Stimulated activated naive CD4-positive, alpha-beta T cell (primary cell): ENCODE measurements at places on chromosomes 3 and 15.

DNA sequence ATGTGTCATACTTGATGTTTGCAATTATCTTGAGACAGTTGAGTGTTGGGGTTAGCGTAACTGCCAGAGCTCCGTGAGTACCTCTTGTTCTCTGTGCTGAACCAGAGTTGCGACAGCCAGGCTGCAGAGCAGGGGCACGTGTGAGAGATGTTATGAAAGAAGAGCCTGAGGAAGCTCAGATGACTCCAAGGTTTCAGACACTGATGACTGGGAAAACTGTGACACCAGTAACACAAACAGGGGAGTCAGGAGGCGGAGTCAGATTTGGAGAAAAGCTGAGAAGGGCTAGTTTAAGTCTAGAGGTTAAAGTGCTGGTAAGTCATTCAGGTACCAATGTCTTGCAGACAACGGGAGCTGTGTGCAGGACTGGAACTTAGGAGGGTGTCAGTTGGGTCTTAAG, 45.0 kb downstream of the BLM start:
- no peak for DNase-seq

GRCh38 chr15:46091860-46092450, 457.1 kb downstream of the SQOR start:
- DNase-seq, result no peak

GRCh38 chr3:23647706-23648258, 158.0 kb upstream of the UBE2E1 start:
- DNase-seq, result no peak

GRCh38 chr3:192467230-192468140, 259.9 kb downstream of the FGF12 start:
- DNase-seq, result peak; percentile 31

- DNase-seq, result no peak
Measured at GRCh38 chr3:187840856-187841255, 95.6 kb upstream of the BCL6 start.

DNA sequence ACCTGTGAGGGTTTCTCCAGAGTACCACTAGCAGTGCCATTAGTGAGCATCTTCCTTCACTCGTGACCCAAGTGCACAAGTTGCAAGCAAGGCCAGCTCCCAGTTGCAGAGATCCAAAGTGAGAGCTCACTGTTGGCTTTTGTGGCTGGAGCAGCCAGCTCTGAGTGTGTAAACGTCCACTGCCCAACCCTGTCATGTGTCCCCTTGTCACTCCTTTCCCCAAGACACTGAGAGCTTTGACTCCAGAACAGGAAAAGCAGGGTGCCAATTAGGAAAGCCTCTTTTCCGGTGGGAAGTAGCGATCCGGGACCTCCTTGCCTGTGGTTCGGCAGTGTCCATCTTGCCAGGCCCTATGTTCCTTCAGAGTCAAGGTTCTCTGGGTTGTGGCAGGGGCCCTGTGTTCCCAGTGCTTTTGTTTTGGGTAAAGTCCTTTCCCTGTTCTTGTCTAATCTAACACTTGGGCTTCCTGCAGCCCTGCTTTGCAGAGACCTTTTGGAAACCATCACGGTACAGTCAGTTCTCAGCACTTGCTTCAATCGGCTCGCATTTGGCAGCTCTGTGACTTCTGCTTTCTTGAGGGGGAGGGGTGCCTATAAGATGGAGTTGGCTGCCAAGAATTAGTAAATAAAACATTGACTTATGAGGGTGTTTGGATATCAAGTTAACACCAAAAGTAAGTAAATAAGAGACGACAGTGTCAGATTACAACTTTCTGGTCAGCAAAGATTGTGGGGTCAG, 90.5 kb downstream of the DNASE1L3 start:
- DNase-seq, result no peak

DNA sequence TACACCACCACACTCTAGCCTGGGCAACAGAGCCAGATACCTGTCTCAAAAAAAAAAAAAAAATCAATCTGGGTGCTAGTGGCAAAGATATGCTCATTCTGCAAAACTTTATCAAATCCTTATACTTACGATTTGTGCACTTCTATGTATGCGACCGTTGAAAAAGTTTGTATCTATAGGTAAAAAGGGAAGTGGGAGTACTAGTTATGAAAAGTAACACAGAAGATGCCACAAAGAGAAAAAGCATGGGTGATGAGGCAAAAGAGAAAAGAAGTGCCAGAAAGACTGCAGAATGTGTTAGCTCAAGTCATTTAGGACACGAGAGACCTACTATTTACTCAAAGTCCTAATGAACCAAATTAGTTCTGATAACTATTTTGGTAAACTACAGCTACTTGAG, 407.8 kb downstream of the SHQ1 start:
- DNase-seq, result no peak

- no peak for DNase-seq
Measured at GRCh38 chr3:58207954-58208353, 2.8 kb downstream of the DNASE1L3 start.

GRCh38 chr3:152060701-152061100, 187.3 kb downstream of the SUCNR1 start:
- no peak for DNase-seq

GRCh38 chr3:160851629-160852210, 95.7 kb downstream of the PPM1L start:
- DNase-seq, result no peak

- no peak for DNase-seq
Measured at GRCh38 chr3:76293856-76294255, 508.5 kb upstream of the ZNF717 start.

- no peak for DNase-seq
Measured at GRCh38 chr3:43074482-43074881, 31.4 kb downstream of the POMGNT2 start.

DNA sequence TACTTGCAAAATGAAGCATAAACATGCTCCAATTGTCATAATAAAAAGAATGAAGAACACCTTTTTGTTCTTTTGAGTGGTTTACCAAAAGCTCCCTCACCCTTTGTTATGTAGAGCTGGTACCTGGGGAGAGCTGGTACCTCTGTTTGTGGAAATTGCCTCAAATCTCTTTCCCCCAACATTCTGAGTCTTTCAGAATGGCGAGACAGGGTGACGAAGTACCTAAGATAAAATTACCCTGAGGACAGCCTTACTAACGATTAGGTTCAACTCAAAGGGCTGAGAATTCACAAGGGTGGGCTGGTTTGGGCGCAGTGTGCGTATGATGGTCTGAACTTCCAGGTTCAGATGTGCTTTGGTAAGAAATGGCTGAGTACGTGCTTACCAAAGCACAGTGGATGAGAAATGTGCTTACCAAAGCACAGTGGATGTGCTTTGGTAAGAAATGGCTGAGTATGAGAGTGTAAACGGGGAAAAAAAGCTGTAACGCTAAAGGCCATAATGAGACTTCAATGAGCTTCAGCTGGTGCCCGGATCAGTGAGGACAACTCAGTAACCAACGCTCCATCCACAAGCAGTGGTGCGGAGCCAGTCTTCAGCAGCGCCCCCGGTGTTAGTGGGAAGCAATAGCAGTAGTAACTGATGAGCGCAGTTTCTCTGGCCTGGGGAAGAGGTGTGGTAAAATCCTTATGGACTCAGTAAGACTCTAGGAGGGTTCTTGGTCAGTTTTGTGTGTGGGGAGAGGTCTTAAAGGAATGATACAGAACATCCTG, 72.3 kb upstream of the LRIG1 start:
- DNase-seq, result no peak

DNA sequence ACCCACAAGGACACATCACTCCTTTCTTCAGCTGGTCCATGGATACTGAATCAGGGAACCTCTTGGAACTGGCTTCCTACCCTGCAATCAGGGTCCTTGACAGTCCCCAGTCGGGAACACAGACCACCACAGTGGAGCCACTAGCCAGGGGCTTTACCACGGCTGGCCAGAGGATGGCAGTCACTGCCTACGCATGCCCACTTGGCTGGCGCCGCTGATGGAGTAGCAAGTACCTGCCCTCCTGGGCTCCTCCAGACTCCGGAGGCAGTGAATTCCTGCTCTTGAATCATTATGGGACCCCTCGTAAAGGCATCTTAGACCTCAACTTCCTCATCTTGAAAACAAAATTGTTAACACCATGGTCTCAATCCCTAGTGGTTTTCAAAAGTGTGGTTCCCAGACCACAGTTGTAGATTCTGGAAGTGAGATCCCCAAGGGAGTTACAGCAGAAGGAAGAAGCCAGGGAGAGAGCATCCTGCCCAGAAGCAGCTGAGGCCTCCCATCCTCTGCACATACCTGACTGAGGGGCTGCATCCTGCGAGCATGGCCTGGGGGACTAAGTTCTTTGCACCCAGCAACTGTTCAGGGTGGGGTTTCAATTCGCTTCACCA, 9.1 kb upstream of the SKIC8 start:
- no peak for DNase-seq

- no peak for DNase-seq
Measured at GRCh38 chr15:29674661-29675533, 147.4 kb downstream of the TJP1 start.

DNA sequence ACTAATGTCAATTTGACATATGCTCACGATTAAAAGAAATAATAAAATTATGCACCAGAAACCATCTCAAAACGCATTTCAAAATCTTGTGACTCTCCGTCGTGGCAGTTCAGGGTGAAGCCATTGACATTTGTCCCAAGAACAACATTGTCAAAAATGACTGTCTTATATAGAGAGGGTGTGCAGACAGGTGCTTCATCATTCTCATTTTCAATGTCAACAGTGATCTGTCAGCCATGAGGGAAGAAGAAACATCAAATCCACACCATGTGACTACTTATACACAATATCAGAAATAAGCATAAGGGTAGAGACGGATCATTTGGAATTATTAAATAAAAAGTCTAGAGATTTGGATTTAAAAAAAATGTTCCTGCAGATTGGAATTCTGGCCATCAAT, 65.1 kb upstream of the C3orf49 start:
- no peak for DNase-seq

DNA sequence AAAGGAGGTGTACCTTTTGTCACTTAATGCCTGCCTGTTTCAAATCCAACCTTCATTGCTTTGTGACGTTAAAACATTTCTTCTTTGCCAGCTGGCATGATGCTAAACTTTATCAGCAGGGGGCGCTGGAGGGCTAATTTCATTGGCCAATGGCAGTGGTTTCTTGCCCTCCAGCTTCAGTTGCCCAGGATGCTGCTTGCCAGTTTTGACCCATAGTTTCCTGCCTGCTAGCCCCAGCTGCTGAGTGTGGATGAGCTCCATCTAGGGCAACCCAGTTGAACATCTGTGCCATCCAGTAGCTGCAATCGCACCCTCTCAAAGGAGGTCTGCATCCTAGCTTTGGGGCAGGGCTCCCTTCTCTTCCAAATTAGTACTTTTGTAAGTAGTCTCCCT, 22.1 kb downstream of the ACKR2 start:
- peak; percentile 38 for DNase-seq

GRCh38 chr3:51353691-51354090, 31.4 kb upstream of the MANF start:
- no peak for DNase-seq

DNA sequence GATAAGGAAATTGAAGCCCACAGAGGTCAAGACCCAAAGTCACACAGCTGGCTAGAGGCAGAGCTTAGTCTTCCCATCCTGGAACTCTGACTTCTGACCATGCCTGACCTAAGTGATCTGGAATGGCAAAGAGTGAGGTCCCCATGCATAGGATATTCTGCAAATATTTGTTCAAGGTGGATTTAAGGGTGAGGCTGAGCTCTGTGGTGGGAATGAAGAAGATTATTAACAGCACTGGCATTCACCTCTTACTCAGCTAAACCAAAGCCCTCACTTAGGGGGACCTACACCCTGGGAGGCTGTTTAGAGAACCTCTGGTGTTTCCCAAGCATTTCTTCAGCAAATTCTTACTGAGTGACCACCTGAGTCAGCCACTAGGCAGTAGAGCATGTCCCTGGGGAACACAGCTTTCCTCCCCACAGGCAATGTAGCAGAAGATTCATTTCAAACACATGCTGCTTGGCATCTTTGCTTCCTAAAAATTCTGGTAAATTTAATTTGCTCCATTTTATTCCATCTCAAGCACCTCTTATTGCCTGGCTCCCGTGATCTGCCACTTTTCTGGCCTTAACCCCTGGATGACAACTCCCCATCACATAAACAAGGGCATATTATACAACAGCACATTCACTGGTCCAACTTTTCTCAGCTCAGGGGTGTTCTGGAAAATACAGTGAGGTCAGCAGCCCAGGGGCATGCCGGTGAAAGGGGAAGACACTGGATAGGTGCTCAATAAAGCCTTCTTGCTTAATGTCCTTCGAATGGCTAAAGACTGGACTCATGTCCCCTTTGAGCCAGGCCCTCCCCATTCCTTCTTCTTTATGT, 176.0 kb downstream of the ABHD5 start:
- DNase-seq, result no peak

DNA sequence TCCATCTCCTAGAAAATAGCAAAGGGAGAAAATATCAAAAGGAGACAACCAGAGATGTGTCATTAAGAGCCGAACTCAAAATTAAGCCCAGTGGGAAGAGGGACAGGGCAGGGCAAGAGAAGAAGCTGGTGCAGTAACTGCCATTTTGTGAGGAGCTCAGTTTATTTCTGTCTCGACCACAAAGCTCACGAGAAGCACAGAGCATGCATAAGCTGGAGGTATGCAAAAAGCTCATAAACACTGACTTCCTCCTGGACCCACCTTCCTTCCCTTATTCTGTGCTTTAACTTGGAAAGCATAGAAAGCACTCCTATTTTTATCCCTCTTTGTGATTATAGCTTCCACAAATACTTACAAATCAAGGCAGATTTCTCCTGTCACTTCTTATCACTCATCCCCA, 81.3 kb downstream of the DGKG start:
- no peak for DNase-seq

DNA sequence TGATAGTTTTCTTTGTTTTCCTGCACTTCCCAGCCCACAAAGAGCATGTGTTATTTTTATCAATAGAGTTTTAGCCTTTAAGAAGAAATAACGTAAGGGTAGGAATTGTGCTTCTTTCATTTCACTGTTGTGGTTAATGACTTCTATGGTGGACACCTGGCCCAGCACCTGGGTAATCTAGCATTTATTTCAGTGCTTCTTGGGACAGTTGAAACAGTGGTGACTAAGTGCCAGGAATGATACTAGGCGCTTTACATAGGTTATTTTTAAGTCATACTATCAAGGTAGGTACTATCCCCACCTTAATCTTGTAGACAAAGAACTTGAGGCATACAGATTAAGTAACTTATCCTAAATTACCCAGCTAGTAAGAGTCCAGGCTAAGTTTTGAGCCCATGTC, 243.8 kb downstream of the SOX2 start:
- DNase-seq, result no peak

GRCh38 chr3:78791753-78792152, 976.0 kb downstream of the ROBO1 start:
- no peak for DNase-seq

DNA sequence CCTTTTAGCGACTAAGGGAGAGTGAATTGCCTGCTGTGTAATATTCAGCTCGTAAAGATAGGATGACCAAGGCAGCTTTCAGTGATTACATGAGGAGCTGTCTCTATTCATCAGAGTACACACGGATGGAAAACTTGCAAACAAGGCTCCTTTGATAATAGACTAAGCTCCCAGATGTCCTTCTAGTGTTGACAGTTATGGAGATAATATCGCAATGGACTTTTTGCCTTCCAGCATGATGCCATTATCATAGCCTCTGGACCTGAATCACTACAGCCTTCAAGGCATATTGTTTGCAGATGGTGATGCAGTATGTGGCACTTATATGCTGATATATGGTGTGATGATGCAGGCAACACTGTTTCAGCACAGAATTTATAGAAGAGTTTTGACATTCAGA, 93.9 kb downstream of the ECT2 start:
- DNase-seq, result no peak

GRCh38 chr3:53588122-53588521, 93.7 kb downstream of the CACNA1D start:
- DNase-seq, result no peak

- DNase-seq, result no peak
Measured at GRCh38 chr3:127486321-127486944, 104.1 kb downstream of the TPRA1 start.
